ENCODE measurements at places on chromosomes 13 and 19.

GRCh38 chr19:7677669-7678311 is 900 bp downstream of the MCEMP1 start:
- no peak for DNase-seq

DNA sequence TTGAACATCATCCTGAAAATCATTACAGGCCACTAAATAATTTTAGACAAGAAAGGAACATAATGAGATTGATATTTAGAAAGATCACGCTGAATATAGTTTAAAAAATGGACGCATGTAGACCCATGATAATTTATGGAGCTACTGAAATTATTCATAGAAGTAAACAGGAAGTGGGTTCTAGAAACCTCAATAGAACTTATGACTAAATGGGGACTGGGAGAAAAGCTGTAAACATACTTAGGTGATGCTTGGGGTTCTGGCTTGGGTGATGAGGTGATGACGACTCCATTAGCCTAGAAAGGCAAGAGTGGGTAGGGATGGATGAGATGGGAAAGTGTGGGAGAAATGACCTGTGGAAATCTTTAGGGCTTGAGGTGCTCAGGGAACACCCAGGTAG is 484.0 kb downstream of the MYO16 start:
- no peak for DNase-seq

- DNase-seq: peak; percentile 90
These were observed 128.8 kb upstream of the GJB6 start for GRCh38 chr13:20360835-20361412.

- peak; percentile 71 for DNase-seq
These were observed 44.1 kb upstream of the RANBP3 start for GRCh38 chr19:6021878-6022569.

- DNase-seq: no peak
These were observed 399.0 kb downstream of the PCDH9 start for GRCh38 chr13:66830940-66831716.

DNA sequence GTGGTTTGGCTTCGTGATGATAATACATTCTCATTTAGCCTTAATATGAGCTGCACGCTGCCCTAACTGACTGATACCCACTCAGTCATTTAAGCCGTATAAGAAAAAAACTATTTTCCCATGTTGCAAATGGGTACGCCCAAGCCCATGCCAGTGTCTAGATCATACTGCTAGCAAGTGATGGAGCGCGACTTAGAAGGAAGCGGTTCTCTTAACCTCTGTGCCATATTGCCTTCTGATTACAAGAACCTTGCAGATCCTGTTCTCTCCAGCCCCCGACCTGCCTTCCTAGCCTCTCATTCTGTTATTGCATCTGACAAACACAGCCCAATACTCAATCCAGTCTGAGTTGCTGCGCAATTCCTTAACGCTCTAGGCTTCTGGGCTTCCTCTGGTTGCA is 603 bp downstream of the GPALPP1 start:
- DNase-seq: peak; percentile 13

DNA sequence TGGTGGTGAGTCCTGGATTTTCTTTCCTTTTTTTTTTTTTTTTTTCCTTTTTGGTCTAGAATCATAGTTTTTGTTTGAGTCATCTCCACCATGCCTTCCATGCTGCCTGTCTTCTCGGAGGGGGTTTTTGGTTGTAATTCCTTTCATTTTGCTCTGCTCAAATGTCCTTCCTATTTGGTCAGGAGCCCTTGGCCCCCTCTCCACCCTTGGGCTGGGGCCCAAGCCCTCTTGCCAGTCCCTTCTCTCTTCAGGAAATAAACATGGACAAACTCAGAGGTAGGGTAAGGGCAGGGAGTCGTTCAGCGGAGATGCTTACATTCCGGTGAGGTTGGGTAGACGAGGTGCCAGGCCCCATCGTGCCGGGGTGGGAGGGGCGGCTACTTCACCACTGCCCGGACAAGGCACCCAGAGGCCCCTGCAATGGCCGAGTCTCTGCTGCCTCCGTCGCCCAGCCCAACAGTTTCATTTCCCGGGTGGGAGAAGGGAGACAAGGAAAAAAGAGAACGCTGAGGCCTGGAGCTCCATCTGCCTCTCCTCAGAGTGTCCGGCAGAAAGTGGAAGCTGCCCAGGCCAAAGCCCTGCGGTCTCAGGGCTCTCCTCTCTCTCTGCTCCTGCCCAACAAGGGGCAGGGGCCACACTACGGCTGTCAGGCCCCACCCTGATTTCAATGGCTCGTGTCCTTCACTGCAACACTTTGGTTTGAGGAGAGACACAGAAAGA is 12.7 kb downstream of the ZNF574 start:
- DNase-seq: peak; percentile 53

DNA sequence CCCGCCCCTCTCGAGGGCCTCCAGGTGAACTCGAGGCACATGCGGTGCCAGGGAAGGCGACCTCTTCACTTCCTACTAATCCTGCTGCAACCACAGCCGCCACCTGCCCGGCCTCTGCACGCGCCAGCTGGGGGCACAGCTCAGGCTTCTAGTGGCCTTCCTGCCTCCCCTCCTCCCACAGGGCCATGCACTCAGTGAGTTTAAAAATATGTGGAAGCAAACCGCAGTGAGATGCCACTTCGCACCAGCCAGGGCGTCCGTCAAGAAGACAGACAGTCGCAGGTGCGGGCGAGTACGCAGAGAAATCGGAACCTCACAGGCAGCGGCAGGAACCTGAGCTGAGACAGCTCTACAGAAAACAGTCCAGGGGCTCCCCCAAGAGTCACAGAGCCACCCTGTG is 10.4 kb downstream of the LMNB2 start:
- DNase-seq: no peak

DNA sequence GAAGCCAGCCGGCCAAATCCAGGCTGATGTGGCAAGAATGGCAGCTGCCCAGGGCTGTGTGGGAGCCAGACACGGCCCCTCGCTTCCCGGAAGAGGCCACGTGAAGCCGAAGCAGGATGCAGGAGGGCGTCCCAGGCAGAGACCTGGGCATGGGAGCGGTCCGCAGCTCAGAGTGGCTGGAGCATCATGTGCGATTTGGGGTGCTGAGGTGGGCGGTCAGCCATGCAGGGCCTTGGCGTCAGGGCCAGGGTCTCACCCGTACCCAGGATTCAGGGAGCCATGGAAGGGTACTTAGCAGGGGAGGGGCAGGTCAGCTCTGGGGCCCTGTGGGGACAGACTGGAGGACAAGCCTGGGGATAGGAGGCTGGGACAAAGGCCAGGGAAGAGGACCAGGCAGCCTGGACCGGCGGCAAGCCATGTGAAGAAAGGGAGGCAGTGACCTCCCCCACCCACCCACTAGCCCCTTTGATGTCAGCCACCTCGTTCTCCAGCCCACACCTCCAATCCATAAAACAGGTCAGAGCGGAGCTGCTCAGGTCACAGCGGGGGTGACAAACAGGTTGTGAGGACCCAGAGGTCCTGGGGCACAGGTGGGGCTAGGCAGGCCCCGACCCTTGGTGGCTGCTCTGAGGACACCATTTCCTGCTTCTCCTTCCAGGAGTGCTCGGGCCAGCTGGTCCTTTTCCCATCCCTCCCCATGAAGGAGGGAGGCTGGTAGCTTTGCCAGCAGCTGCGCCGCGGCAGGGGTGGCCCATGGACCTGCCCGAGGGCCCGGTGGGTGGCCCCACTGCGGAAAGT is 2.3 kb downstream of the KASH5 start:
- no peak for DNase-seq

DNA sequence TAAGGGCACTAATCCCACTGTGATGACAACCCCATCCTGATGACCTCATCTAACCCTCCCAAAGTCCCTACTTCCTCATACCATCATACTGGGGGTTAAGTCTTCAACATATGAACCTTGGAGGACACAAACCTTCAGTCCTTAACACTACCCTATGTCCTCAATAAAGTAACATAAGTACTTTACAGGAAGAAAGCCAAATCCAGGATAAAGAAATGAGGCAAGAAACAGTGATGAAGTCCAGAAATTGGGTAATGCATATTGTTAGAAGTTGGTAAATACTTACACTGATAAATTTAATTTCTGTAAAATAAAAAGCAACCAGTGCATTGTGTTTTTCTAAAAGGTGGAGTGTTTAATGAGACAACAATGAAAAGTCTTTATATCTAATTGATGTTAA is 284.8 kb upstream of the SOX21 start:
- DNase-seq: no peak

DNA sequence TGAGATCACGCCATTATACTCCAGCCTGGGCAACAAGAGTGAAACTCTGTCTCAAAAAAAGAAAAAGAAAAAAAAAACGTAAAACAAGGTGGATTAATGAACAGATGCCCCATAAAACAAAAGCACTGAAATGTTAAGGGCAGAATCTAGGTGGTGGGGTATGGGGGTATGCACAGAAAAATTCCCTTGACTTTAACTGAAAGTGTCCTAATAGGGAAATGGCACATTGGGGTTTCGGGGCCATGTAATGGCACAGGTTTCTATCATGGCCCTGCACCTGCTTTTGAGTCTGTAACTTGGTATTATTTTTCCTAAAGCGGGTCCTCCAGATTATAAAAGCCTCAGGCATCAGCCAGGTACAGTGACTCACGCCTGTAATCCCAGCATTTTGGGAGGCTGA is 16.2 kb downstream of the NOP53 start:
- no peak for DNase-seq

GRCh38 chr19:23991170-23991569 is 76.5 kb downstream of the ZNF726 start:
- DNase-seq: peak; percentile 15

DNA sequence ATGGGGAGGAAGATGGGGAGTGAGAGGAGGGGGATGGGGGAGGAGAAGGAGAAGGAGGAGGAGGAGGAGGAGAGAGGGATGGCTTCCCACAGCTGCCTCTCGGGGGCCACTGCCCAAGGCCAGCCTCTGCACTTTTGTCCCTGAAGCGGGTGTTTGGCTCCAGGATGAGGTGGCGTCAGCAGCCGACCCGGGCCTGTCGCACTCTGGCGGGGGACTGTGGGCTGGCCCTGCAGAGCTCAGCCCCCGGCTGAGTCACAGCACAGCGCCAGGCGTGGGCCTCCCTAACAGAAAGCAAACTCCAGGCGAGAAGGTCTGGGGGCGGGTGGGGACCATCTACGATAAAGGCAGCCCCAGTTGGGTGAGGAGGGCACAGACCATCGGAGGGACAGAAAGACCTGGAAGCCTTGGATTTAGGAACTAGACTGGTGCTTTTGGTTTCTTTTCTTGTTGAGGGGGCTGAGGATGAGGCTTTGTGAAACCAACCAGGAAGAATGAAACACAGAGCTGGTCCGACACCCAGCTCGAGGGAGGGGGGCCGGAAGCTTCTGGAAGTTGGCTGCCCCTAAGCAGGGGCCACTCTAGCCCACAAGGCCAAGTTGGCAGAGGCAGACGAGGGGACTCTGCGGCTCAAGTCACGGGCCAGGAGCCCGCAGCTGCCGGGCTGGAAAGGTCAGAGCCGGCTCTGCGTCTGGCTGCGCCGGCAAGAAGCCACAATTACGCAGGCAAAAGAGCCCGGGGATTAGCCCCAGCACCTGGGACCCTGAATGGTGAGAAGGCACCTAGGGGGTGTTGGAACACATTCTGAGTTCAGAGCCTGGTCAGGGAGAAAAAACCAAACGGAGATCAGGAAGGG is 18.2 kb downstream of the LSM4 start:
- DNase-seq: peak; percentile 54

- peak; percentile 65 for DNase-seq
These were observed 100.7 kb downstream of the CRYL1 start for GRCh38 chr13:20424949-20425348.

DNA sequence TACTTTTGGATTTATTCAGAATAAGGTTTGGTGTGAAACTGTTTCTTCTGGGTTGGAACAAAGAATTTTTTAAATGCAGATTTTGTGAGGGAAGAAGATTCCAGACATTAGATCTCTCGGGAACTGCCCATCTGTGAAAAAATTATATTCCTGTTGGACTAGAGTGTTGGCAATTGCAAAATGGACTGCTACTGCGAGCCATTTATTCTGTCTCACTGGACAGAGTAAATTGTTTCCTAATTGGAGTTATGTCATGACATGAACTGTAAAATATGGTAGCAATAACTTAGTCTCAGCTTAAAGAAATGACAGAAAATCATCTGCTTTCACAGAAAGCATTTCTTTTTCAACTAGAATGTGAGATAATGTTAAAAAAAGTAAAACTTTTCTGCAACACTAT is 86.0 kb upstream of the MYCBP2 start:
- DNase-seq: no peak

DNA sequence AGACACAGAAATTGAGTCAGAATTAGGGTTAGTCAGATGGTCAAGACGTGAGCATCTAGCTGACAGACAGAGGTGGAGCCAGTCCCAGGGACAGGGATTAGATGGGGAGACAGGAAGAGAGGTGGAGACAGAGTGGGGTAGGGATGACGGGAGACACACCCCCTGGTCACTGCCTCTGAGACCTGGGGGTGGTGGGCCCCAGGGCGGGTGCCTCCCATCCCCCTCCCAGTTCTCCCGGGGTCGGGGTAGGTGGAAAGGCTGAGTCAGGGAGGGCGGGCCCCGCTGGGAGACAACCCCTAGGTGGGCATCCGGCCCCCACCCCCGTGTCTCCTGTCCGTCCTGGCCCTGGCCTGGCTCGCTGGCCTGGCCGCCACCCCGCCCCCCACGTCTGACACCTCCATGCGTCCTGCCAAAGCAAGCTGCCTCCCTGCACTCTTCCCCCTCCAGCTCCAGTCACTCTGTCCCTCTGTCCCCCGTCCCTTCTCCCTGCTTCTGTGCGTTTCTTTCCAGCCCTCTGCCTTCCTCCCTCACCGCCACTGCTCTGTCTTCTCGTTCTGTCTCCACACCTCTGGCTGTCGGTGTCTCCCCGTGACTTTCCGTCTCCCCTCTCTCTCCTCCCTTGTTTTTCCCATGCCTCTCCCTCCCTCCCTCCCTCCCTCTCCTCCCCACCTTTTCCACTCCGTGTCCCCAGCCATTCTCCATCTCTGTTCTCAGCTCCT is 15.1 kb downstream of the CCDC97 start:
- peak; percentile 55 for DNase-seq

DNA sequence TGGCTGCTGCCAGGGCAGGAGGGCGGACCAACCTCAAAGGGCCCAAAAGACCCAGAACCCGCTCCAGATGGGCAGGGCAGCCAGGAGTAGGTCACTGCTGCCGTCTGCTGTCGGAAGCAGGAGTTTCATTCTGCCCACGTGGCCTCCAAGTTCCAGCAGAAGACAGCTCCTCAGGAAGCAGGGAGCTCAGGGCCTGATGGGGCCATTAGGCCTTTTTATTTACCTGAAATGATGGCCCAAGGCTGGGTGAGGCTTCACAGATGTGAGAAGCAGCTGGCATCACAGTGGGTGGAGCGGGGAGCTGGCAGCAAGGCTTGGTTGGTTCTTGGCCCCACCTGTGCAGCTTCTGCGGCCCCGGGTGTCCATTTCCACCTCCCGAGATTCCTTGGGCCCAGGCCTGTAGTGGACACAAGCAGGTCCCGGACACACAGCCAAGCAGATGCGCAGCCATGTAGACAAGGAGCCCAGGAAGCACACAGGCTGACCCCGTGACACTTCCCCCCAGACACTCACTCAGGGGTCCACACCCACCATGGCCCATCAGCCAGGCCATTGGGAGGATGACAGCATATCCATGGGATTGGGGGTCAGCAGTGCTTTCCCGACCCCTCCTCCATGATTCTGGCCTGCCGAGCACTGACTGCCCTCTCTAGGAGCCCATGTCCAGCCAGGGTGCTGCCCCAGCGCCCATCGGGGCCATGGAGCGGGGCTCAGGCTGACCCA is 26.4 kb downstream of the C13orf46 start:
- peak; percentile 22 for DNase-seq

- peak; percentile 70 for DNase-seq
These were observed 350 bp upstream of the USP12 start for GRCh38 chr13:27171827-27172494.
